ENCODE measurements at places on chromosomes 7 and 10. TPM values are rescaled to one million over a fixed set of nuclear protein-coding genes. Genes with fewer than 3 reads are reported as not detected.

Gene MYO1G
- 21.3 TPM for total RNA-seq

Gene CYP2E1
- 3.4 TPM for total RNA-seq

- DNase-seq: peak; percentile 90
Measured at GRCh38 chr10:119412244-119413092, 130.1 kb downstream of the RGS10 start.

GRCh38 chr7:99111591-99111990 lies 32.3 kb downstream of the SMURF1 start:
- no peak for DNase-seq
